ENCODE measurements at places on chromosomes 13 and 19.

- DNase-seq: peak; percentile 49
These were observed 8.1 kb upstream of the SDHAF1 start for GRCh38 chr19:35986664-35987570.

DNA sequence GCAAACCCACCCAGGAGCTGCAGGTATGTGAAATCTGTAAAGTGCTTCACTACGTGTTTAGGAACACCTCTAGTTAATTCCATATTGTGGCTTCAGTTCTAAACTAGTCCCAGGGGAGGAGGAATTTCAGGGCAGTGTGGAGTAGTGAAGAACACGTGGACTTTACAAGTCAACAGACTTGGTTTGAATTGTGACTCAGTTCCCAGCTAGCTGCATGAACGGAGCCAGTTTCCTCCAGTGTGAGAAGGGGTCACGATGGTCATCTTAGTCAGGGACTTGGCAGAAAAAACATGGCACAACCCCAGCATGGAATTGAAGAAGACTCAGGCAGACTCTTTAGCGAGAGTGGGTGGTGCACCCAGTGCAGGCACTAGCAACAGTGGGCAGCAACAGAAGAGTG, 175.7 kb upstream of the UBL3 start:
- no peak for DNase-seq

- DNase-seq: no peak
These were observed 53.4 kb upstream of the GJB6 start for GRCh38 chr13:20285530-20285929.

GRCh38 chr13:96900986-96901385, 93.3 kb downstream of the OXGR1 start:
- no peak for DNase-seq

- peak; percentile 73 for DNase-seq
These were observed 26.5 kb downstream of the MPND start for GRCh38 chr19:4369888-4370260.

DNA sequence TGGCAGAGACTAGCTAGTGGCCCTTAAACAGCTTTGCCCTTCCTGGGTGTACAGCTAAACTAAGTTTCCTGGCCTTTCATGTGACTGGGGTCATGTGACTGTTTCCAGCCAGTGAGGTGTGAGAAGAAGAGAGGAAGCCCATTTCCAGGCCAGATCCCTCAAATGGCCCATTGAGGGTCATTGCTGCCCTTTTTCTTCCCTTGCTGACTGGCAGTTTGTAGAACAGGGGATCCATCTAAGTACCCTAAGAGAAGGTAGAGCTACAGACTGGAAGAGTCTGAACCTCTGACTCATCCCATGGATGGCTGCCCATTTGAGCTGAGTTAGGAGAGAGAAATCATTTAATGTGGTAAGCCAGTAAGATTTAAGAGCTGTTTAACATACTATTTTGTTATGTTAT, 2.8 kb downstream of the SWSAP1 start:
- no peak for DNase-seq

DNA sequence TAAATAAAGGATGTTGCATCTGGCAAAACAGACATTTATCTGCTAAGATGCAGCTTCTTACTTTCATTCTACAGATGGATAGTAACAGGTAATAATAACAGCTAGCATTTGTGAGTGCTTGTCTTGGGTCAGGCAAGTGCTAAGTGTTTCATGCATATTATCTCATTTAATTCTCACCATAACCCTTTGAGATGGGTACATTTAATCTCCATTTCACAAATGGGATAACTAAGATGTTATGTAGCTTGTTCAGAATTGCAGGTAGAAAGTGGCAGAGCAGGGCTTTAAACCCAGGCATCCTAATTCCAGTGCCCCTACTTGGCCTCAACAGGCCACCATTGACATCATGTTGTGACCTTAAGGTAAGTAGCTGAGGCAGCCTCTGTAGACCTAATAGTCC, 69.8 kb downstream of the LMO7 start:
- DNase-seq: no peak

DNA sequence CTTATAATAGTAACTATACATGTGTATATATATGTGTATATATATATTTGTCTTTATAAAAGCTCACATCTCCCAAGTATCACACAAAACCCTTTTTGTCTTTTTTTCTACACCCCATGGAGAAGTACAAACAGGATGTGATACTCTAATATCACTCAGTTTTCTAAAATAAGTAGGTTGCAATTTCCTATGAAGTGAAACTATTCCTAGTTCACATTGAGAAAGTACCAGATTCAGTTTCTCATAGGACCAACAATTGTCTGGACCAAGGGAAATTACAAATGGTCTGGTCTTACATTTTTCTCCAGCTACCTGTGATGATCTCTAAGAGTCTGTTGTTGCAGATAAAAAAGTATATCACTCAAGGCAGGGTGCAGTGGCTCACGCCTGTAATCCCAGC, 17.9 kb upstream of the LILRB1 start:
- DNase-seq: no peak

- peak; percentile 60 for DNase-seq
These were observed 969 bp upstream of the POMP start for GRCh38 chr13:28657784-28658538.

GRCh38 chr13:29991343-29991742, 140.9 kb upstream of the UBL3 start:
- no peak for DNase-seq

Measured in common myeloid progenitor, CD34-positive (primary cell).